ENCODE measurements at places on chromosomes 12 and 14. TPM values are rescaled to one million over a fixed set of nuclear protein-coding genes. Genes with fewer than 3 reads are reported as not detected.

DNA sequence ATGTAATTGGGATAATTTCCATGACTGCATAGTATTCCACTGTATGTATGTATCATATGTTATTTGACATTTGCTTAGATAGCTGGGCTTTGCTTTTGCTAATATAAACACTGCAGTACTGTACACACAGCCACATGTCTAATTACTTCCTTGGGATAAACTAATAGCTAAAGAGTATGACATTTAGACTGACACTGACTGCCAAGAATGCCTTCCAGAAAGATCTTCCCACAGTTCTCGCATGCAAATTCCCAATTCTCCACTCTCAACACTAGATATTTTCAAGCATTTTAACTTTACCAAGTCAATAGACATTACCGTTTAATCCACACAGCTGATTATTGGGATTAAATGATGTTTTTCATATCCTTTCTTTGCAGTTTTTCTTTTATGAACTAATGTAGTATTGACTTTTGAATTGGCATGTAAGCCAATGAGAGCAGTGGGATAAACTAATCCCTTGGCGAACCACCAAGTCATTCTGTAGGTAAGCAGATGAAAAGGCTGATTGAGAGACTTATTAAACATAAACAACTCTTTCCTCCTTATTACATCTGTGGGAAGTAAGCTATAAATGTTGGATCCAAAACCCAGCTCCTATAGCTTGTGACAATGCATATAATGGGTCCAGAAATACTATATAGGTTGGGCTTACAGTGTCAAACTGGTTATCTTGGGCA, 55.5 kb downstream of the STON2 start:
- no peak overlapping the region for H3K4me3 ChIP-seq
- no peak overlapping the region for H3K27ac ChIP-seq
- no peaks in the 10 kb centered on the region for H3K36me3 ChIP-seq
- H3K27me3 ChIP-seq, result peaks cover 3% of the 10 kb centered on the region
- H3K4me1 ChIP-seq, result no peaks in the 10 kb centered on the region
- DNase-seq, result no peak

Gene RPL36AL
- total RNA-seq, result 185 TPM

GRCh38 chr12:96193725-96194575, at the start of gene ELK3:
ELK3 (plus strand) TSS chr12:96194375.
- H3K27ac ChIP-seq, result peak within 1 kb of the TSS; percentile 99
- H3K4me3 ChIP-seq, result peak within 1 kb of the TSS; percentile 99
- DNase-seq, result peak; percentile 48
- H3K4me1 ChIP-seq, result peaks cover 38% of the 10 kb centered on the region
- peaks cover 7% of the 10 kb centered on the region for H3K27me3 ChIP-seq

Gene CNTN1
- total RNA-seq, result not detected

Gene CLEC12A
- total RNA-seq, result not detected

Gene TMPRSS12
- total RNA-seq, result not detected

Gene DDX55
- 14.2 TPM for total RNA-seq

Gene TMEM263
- 174 TPM for total RNA-seq

DNA sequence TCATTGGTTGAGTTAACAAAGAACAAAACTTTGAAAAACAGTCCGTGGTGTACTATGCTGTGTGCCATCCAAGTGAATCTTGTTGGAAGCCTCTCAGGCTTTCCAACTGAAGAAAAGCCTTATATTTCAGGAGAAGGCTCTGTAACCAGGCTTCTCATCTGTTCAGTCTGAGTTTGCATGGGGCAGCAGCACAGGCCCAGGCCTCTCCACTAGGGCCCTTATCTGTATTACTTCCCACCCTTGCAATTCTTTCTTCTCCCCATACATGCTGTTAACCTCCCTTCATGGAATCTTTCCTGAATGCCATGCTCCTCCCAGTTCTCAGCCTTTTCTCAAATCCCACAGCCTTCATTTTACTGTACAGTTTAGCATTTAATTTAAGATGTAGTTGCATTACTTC, 28.3 kb downstream of the FRMD6 start:
- H3K4me3 ChIP-seq, result peak overlapping the region; percentile 24
- H3K4me1 ChIP-seq, result peaks cover 99% of the 10 kb centered on the region
- H3K27ac ChIP-seq, result peak overlapping the region; percentile 64
- peaks cover 14% of the 10 kb centered on the region for H3K27me3 ChIP-seq
- DNase-seq, result no peak

Gene RPGRIP1
- not detected for total RNA-seq

Gene KIF5A
- 1.2 TPM for total RNA-seq

Gene WSCD2
- total RNA-seq, result not detected

GRCh38 chr12:68577949-68578348, 32.8 kb upstream of the RAP1B start:
- H3K27ac ChIP-seq, result no peak overlapping the region
- H3K27me3 ChIP-seq, result no peaks in the 10 kb centered on the region
- H3K4me1 ChIP-seq, result peaks cover 7% of the 10 kb centered on the region
- DNase-seq, result no peak

- no peak overlapping the region for H3K27ac ChIP-seq
- DNase-seq, result no peak
- no peaks in the 10 kb centered on the region for H3K4me1 ChIP-seq
- no peak overlapping the region for H3K4me3 ChIP-seq
Observed at GRCh38 chr12:112971248-112971647, 7.1 kb upstream of the OAS2 start.

DNA sequence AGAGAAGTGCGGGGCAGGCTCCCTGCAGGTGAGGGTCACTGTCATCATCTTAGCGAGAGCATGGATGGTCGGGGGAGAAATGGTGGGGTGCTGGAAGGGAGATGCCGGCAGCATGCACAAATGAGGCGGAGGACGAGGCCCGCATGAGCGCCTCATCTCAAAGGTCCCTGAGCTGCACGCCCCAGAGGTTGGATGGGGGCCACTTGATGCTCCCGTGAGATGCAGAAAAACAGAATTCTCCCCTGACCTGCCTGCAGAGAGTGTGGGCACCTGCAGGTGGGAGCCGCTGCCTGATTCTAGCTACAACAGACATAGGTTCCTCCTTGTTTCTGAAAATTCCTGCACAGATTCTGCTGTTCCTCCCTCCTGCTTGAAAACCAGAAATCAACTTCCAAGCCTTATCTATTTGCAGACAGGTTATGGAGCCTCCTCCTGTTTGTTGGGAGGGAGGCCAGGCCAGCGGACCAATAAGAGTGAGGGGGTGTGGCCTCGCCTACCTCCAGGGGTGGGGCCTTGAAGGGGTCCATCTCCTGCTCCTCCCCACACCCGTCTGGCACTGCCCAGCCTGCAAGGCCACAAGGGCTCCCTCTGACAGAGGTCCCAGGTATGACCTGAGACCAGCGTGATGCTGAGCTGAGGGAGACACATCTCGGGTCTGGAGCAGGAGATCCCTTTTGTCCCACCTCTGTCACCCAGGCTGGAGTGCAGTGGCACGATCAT, 67.2 kb downstream of the KDM2B start:
- H3K36me3 ChIP-seq, result no peaks in the 10 kb centered on the region
- no peak overlapping the region for H3K4me3 ChIP-seq
- no peak for DNase-seq
- no peak overlapping the region for H3K27ac ChIP-seq

DNA sequence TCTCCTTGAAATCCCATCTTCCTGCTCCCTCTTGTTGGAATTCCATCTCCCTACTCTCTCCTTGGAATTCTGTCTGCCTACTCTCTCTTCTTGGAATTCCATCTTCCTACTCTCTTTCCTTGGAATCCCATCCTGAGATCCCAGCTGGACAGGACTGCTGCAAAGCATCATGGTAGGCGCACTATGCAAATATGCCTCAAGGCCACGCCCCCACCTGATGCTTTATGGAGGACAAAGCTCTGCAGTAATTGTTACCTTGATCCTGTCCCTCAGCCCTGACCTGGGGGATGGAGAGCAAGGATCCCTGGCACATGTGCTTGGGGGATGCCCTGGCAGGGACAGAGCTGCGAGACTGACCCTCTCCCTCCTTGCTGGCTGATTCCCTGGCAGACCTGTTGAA, 185.6 kb downstream of the TBX5 start:
- H3K4me3 ChIP-seq, result no peak overlapping the region
- peaks cover 20% of the 10 kb centered on the region for H3K4me1 ChIP-seq
- no peak for DNase-seq
- H3K27ac ChIP-seq, result no peak overlapping the region
- no peaks in the 10 kb centered on the region for H3K36me3 ChIP-seq
- H3K27me3 ChIP-seq, result peaks cover 23% of the 10 kb centered on the region

- H3K4me3 ChIP-seq, result peak overlapping the region; percentile 59
- peak; percentile 59 for DNase-seq
- H3K27me3 ChIP-seq, result peaks cover 2% of the 10 kb centered on the region
Observed at GRCh38 chr14:22847661-22848341, 11.4 kb downstream of the MMP14 start.

GRCh38 chr12:48414021-48414420, 58.3 kb upstream of the ANP32D start:
- peaks cover 8% of the 10 kb centered on the region for H3K27me3 ChIP-seq
- no peaks in the 10 kb centered on the region for H3K36me3 ChIP-seq
- no peak overlapping the region for H3K4me3 ChIP-seq

Gene PTHLH
- 0.37 TPM for total RNA-seq

Gene OR4E2
- not detected for total RNA-seq

GRCh38 chr12:47813511-47814196, 6.0 kb downstream of the HDAC7 start:
- peak overlapping the region; percentile 90 for H3K27ac ChIP-seq
- no peak for DNase-seq

- peak overlapping the region; percentile 84 for H3K27ac ChIP-seq
- H3K4me1 ChIP-seq, result peaks cover 58% of the 10 kb centered on the region
- DNase-seq, result no peak
- peaks cover 37% of the 10 kb centered on the region for H3K36me3 ChIP-seq
- no peak overlapping the region for H3K4me3 ChIP-seq
Observed at GRCh38 chr12:51374361-51374760, 16.8 kb downstream of the GALNT6 start.

Gene TAS2R30
- 0.19 TPM for total RNA-seq

Gene PROX2
- total RNA-seq, result not detected

Gene GALNT9
- not detected for total RNA-seq

DNA sequence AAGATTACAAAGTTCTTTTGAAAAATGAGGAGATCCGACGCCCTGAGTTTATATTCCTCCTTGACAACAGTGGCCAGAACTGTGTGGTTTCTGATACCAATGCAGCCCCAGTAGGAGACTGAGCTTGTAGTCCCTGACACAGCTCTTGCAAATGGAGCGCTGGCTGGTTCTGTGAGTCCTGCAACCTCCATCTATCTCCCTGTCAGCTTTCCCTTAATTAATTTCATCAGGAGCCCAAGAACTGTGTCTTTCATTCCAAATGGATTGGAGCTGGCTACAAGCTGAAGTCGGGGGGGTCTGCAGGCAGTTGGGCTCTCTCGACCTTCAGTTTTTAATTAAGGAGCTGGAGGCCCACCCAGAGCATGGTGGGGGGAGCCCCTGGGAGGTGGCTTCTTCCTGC, 160.6 kb downstream of the ADGRD1 start:
- no peak overlapping the region for H3K4me3 ChIP-seq
- no peaks in the 10 kb centered on the region for H3K36me3 ChIP-seq
- H3K27ac ChIP-seq, result no peak overlapping the region
- no peak for DNase-seq
- peaks cover 2% of the 10 kb centered on the region for H3K27me3 ChIP-seq
- no peaks in the 10 kb centered on the region for H3K4me1 ChIP-seq

DNA sequence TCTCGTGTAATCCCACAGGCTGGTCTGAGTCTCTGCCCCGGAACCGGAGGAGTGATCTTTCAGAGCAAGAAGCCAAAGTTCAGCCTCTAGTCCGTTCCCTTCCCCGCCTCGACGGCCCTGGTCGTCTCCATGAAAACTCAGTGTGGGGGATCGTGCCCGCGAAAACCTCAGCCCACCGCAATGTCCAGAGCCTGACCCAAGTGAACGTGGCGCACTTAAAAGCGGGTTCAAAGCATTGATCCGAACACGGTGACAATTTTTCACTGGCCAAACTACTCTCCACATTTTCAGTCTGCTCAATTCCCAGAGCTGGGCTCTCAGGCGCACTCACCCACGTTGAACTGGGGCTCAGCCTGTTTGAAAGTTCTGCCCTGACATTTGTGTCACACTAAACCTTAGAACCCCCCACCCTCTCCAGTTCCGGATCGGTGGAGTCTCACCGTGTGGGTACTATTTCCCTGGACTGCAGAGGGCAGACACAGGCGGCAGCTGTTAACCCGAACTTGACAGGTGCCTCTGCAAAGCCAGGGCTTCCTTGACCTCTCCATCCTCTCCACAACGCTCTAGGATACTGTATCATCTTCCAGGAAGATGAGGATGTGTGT, 886 bp upstream of the PRICKLE1 start:
- H3K4me1 ChIP-seq, result peaks cover 25% of the 10 kb centered on the region
- no peaks in the 10 kb centered on the region for H3K36me3 ChIP-seq
- peak overlapping the region; percentile 75 for H3K4me3 ChIP-seq
- no peak for DNase-seq
- H3K27me3 ChIP-seq, result peaks cover 39% of the 10 kb centered on the region

DNA sequence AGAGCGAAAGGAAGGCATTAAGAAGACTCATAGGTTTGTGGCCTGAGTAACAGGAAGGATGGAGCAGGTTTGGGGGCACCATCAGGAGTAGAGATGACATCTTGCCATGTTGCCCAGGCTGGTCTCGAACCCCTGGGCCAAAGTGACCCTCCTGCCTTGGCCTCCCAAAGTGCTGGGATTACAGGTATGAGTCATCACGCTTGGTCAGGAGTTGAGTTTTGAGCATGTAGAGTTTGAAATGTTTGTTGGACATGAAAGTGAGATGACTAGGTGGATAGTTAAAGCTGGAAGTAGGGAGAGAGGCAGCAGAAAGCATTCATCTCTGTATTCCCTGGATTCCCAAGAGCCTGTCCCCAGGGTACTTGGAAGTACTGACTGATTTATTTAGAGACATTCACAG, 112.6 kb downstream of the ERC1 start:
- peak overlapping the region; percentile 8 for H3K27ac ChIP-seq
- DNase-seq, result no peak
- H3K4me1 ChIP-seq, result peaks cover 40% of the 10 kb centered on the region
- H3K36me3 ChIP-seq, result peaks cover 10% of the 10 kb centered on the region
- no peaks in the 10 kb centered on the region for H3K27me3 ChIP-seq

DNA sequence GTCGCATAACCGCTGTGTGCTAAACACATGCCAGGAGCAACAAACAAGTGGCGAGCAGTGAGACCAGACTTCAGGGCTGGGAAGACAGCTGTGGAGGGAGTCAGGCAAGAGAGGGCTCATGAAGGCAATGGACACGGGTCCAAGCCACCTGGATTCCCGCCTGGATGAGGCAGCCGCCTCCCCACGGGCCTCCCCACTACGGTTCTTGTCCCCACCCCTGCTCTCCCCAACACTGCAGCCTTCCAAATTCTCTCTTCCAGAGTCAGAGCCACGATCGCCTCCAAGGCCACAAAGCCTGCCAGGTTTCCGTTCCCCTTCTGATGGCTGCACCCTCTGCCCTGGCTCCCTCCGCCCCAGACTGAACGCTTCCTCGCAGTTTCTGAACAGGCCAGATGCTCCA, 36.1 kb upstream of the PIWIL1 start:
- H3K27ac ChIP-seq, result no peak overlapping the region
- no peaks in the 10 kb centered on the region for H3K4me1 ChIP-seq
- no peak overlapping the region for H3K4me3 ChIP-seq
- peaks cover 10% of the 10 kb centered on the region for H3K36me3 ChIP-seq
